ENCODE measurements at places on chromosomes 5 and 9. TPM values are rescaled to one million over a fixed set of nuclear protein-coding genes. Genes with fewer than 3 reads are reported as not detected.
A peak's percentile ranks its signal among the peaks of the same experiment; 100 is the strongest.

The RNF183 gene
- total RNA-seq: not detected

The PCDHGA4 gene
- 0.50 TPM for total RNA-seq

The ANKRD31 gene
- total RNA-seq: 0.07 TPM

The NSG2 gene
- 0.38 TPM for total RNA-seq

The RNF224 gene
- 0.17 TPM for total RNA-seq

The LHX2 gene
- not detected for total RNA-seq

DNA sequence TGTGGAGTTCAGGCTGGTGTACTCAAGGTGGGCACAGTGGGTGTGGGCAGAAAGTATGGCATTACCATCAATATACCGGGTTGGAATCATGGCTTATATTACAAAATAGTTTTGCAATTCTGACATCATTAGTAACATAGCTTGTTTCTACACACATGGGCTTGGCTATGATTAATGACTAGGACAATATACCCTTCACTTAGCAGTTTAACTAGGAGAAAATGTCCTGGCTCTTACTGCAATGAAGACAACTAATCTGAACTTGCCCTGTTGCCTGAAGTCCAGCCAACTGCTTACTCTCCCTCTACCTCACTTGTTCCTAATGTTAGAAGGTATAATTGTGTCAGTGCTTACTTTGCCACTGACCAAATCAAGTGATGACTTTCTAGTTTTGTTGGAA, 612.5 kb downstream of the EFNA5 start:
- H3K27ac ChIP-seq: no peak overlapping the region
- no peak overlapping the region for H3K4me3 ChIP-seq
- no peaks in the 10 kb centered on the region for H3K4me1 ChIP-seq
- no peaks in the 10 kb centered on the region for H3K27me3 ChIP-seq

DNA sequence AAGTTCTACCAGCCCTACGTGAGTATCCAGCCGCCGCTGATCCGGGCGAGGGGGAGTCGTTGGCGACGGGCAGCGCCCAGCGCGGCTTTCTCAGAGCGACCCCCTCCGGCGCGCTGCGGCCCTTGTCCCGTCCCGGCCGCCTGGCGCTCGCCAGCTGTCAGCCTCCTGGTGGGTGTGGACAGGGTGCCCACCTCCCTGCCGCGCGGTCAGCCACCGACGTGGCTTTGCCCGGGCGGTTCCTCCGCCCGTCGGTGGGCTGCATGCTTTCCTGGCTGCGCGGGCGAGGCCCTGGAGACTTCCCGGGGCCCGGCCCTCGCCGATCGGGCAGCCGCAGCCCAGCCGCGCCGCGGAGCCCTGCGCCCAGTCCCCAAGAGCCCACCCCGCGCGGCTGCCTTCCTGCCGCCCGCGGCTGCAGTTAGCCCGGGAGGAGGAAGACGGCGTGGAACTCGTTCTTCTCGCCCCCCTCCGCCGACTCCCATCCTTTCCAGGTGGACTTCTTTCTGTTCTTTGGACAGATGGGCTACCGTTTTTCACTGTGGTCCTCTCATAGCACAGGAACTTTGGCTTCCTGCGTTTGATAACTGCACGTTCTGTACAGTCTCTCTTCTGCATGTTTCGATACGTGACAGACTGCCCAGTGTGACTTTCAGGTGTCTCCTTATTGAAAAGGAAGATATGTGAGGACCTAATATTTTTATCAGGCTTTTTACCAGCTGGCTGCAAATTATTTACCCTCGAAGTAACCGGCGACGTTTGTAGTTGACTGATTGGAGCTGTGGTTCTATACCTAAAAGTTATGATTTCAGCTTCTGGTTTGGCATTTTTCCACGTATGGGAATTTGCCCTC, 577 bp downstream of the AP3S1 start:
- peak overlapping the region; percentile 94 for H3K27ac ChIP-seq
- H3K4me1 ChIP-seq: no peaks in the 10 kb centered on the region
- H3K36me3 ChIP-seq: no peaks in the 10 kb centered on the region

- peaks cover 19% of the 10 kb centered on the region for H3K4me1 ChIP-seq
- no peak overlapping the region for H3K27ac ChIP-seq
- H3K36me3 ChIP-seq: peaks cover 76% of the 10 kb centered on the region
- no peaks in the 10 kb centered on the region for H3K27me3 ChIP-seq
- DNase-seq: peak; percentile 95
Observed at GRCh38 chr5:83548581-83548980, 77.0 kb downstream of the VCAN start.

- H3K4me3 ChIP-seq: no peak overlapping the region
- DNase-seq: no peak
- H3K4me1 ChIP-seq: peaks cover 22% of the 10 kb centered on the region
Observed at GRCh38 chr5:135264451-135265440, 134.3 kb downstream of the MACROH2A1 start.

DNA sequence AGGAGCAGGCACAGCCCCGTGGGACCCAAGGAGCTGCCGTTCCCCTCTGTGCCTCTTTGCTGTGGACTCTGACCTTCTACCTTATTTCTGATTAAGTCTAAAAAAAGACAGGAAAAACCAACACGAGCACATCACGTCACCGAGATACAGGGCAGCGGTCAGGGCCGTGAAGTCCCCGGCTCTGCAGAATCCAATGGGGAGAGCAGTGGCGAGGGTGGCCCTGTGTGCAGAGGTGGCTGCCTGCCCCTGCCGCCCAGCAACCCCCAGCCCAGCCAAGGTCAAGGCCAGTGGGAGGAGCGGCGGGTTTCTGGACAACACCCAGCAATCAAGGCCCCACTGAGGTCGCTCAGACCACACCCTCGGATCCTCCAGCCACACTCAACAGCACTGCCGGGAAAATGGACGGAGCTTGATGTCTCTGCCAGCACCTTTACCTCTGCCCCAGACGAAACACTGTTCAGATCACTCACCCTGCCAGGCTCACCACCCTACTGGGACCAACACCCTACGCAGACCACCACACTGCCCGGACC, 32.7 kb upstream of the SLC9A3 start:
- H3K27ac ChIP-seq: no peak overlapping the region
- H3K4me1 ChIP-seq: no peaks in the 10 kb centered on the region
- H3K36me3 ChIP-seq: no peaks in the 10 kb centered on the region
- no peak for DNase-seq

DNA sequence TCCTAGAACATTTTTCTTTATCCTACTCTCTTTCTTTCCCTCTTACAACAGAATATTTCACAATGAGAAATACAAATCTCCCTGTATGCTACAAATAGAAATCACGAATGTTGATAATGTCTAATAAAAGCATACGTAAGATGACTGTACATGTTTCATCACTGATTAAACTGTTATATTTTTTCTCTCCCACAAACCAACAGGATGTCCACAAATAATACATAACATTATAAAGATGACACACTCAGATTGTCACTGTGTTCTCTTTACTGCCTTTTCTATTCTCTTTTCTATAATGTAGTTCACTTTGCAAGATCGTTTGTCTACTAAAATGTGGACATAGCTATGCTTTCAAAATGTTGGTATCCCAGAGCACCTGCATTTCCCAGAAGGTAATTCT, 90.7 kb upstream of the PARP8 start:
- no peak overlapping the region for H3K4me3 ChIP-seq
- no peak overlapping the region for H3K27ac ChIP-seq
- H3K27me3 ChIP-seq: no peaks in the 10 kb centered on the region
- no peak for DNase-seq

GRCh38 chr5:72922422-72922821, 33.4 kb upstream of the FCHO2 start:
- no peak overlapping the region for H3K4me3 ChIP-seq
- no peaks in the 10 kb centered on the region for H3K36me3 ChIP-seq
- no peak for DNase-seq
- no peak overlapping the region for H3K27ac ChIP-seq

GRCh38 chr9:133182151-133182550, 18.4 kb upstream of the GBGT1 start:
- H3K36me3 ChIP-seq: no peaks in the 10 kb centered on the region
- H3K4me3 ChIP-seq: no peak overlapping the region
- no peaks in the 10 kb centered on the region for H3K4me1 ChIP-seq
- no peak for DNase-seq

GRCh38 chr5:36689225-36689624, 82.8 kb downstream of the SLC1A3 start:
- H3K27ac ChIP-seq: peak overlapping the region; percentile 59
- H3K4me1 ChIP-seq: peaks cover 17% of the 10 kb centered on the region
- H3K27me3 ChIP-seq: no peaks in the 10 kb centered on the region
- no peaks in the 10 kb centered on the region for H3K36me3 ChIP-seq
- H3K4me3 ChIP-seq: no peak overlapping the region

DNA sequence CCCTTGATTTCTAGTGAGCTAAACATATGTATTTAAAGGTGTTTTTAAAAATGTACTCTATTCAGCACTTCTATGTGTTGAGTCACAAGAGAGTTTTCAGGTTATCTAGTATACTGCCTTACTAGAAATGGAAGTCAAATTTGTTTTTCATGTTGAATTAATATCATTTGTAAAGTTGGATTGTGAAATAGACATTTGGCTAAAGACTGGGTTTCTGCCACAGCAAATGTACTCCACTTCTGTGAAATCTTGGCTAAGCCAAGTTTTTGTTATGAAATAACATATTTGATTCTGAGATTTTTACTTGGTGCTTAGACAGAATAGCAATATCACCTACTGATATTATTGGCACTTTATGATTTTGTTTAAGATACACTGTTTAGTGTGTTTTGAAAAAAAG, 106.0 kb downstream of the CWC27 start:
- peaks cover under 1% of the 10 kb centered on the region for H3K4me1 ChIP-seq
- DNase-seq: no peak
- H3K27ac ChIP-seq: no peak overlapping the region
- no peaks in the 10 kb centered on the region for H3K27me3 ChIP-seq
- H3K36me3 ChIP-seq: no peaks in the 10 kb centered on the region

DNA sequence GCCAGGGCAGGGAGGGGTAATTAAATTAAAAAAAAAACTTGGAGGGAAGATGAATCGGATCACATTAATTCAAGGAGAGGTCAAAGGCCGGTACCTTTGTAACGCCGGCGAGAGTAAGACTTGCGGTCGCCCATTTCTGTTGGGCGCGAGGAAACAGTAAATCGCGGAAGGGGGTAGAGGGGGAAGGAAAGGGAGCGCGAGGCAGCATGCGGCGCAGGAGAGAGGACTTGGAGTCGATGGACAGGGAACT, 324 bp upstream of the RGMB start:
- peaks cover 13% of the 10 kb centered on the region for H3K4me1 ChIP-seq
- H3K36me3 ChIP-seq: no peaks in the 10 kb centered on the region
- H3K27me3 ChIP-seq: no peaks in the 10 kb centered on the region

GRCh38 chr9:29126783-29127182, 1553.5 kb upstream of the C9orf72 start:
- H3K4me1 ChIP-seq: no peaks in the 10 kb centered on the region
- H3K27me3 ChIP-seq: no peaks in the 10 kb centered on the region
- no peak overlapping the region for H3K27ac ChIP-seq
- no peaks in the 10 kb centered on the region for H3K36me3 ChIP-seq

GRCh38 chr5:9082996-9083395, 462.9 kb downstream of the SEMA5A start:
- no peak for DNase-seq
- H3K4me1 ChIP-seq: no peaks in the 10 kb centered on the region
- H3K27me3 ChIP-seq: no peaks in the 10 kb centered on the region

DNA sequence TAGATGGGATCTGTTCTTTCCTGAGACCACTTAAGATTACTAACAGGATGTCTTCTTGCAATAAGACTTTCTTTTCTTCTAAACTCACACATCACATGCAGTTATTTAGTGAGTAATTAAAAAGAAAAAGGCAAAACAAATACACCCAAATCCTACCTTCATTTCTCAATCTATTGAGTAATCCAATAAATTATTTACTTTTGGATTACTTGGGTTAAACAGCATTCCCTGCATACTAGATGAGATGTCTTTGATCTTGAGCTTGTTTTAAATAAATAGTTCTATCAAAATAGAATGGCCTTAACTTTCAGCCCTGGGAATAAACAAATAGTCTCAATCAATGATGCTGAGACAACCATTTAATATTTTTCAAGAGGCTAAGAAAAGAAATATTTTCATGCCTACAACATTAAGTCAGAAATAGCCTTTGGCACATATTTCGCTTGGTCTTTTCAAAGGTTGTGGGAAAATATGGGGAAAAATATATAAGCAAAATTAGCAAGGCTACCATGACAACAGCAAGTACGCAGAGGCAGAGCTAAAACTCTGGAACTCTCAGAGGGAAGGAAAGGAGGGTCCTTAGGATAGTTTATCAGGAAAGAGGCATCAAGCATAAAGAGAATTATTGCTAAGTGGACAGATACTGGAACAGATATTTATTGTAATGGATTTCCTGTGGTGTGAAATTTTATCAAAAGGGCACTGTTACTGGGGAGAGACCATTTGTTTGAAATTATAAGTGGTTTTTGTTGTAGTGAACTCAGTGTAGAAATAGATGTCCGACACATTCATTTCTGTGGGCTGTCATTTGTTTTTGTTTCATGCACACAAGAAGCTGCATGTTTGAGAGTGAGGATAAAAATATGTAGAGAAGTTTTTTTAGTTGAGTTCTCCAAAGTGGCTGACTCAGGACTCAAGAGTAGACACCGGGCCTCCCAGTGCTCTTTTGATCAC, 70.2 kb upstream of the CDH6 start:
- no peak overlapping the region for H3K4me3 ChIP-seq
- DNase-seq: peak; percentile 81
- peak overlapping the region; percentile 59 for H3K27ac ChIP-seq
- no peaks in the 10 kb centered on the region for H3K36me3 ChIP-seq

- H3K27me3 ChIP-seq: peaks cover 8% of the 10 kb centered on the region
- H3K4me1 ChIP-seq: peaks cover 36% of the 10 kb centered on the region
- no peak overlapping the region for H3K4me3 ChIP-seq
- H3K36me3 ChIP-seq: no peaks in the 10 kb centered on the region
- no peak for DNase-seq
- H3K27ac ChIP-seq: no peak overlapping the region
Observed at GRCh38 chr9:137303151-137303892, 1.3 kb upstream of the NRARP start.

DNA sequence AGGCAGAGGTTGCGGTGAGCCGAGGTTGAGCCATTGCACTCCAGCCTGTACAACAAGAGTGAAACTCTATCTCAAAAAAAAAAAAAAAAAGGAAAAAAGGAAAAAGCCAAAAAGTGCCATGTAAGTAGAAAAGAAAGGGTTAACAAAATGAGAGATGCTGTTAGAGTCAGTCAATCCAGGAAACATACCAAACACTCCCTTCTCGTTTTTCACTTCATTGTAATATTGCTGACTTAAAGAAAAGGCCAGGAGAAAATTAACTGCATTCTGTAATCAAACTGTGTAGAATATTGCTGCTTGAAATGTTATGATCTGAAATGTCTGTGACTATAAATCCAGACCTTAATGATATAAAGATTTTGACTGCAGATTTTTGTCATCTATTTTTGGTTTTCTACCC, 379.1 kb downstream of the ENC1 start:
- H3K4me1 ChIP-seq: no peaks in the 10 kb centered on the region
- H3K27me3 ChIP-seq: no peaks in the 10 kb centered on the region
- no peak overlapping the region for H3K4me3 ChIP-seq
- no peak overlapping the region for H3K27ac ChIP-seq

- H3K36me3 ChIP-seq: no peaks in the 10 kb centered on the region
- H3K27ac ChIP-seq: no peak overlapping the region
- no peak overlapping the region for H3K4me3 ChIP-seq
- no peaks in the 10 kb centered on the region for H3K27me3 ChIP-seq
Observed at GRCh38 chr5:39624890-39625289, 200.1 kb upstream of the DAB2 start.

- peaks cover 26% of the 10 kb centered on the region for H3K36me3 ChIP-seq
- H3K27me3 ChIP-seq: no peaks in the 10 kb centered on the region
- H3K4me1 ChIP-seq: peaks cover 20% of the 10 kb centered on the region
- H3K4me3 ChIP-seq: peak overlapping the region; percentile 99
- H3K27ac ChIP-seq: no peak overlapping the region
- no peak for DNase-seq
Observed at GRCh38 chr9:101399643-101399970, 956 bp downstream of the ZNF189 start.

GRCh38 chr5:58259685-58260152, 200.2 kb downstream of the PLK2 start:
- H3K36me3 ChIP-seq: no peaks in the 10 kb centered on the region
- H3K4me1 ChIP-seq: peaks cover 22% of the 10 kb centered on the region
- H3K27me3 ChIP-seq: no peaks in the 10 kb centered on the region
- peak overlapping the region; percentile 14 for H3K4me3 ChIP-seq
- DNase-seq: peak; percentile 99
- peak overlapping the region; percentile 80 for H3K27ac ChIP-seq
